Psoas muscle (tissue), 8 donors: ENCODE measurements at places on chromosomes 12 and 14. TPM values are rescaled to one million over a fixed set of nuclear protein-coding genes. Genes with fewer than 3 reads are reported as not detected.

STYK1 gene
- total RNA-seq, result 0.06 TPM

SLC7A8 gene
- total RNA-seq, result 43.0 TPM

LRFN5 gene
- total RNA-seq, result 1.0 TPM

GDF3 gene
- 0.30 TPM for total RNA-seq

PKP2 gene
- total RNA-seq, result 7.8 TPM

AQP6 gene
- total RNA-seq, result not detected

FOXN4 gene
- not detected for total RNA-seq

POTEG gene
- not detected for total RNA-seq

P2RX7 gene
- total RNA-seq, result 0.76 TPM

PTPRQ gene
- total RNA-seq, result 1.6 TPM

NEUROD4 gene
- not detected for total RNA-seq

- peak; percentile 99 for DNase-seq
- H3K4me3 ChIP-seq, result peak within 1 kb of the TSS; percentile 74
- H3K27me3 ChIP-seq, result no peaks in the 10 kb centered on the region
- peak within 1 kb of the TSS; percentile 93 for H3K27ac ChIP-seq
- H3K4me1 ChIP-seq, result peaks cover 45% of the 10 kb centered on the region
These were observed at the start of gene ZC2HC1C for GRCh38 chr14:75069121-75069810. ZC2HC1C (plus strand) TSS chr14:75069641; CDS start chr14:75070574, 933 bp downstream.

GRCh38 chr14:50000380-50001150 lies 107.7 kb downstream of the ARF6 start:
- no peaks in the 10 kb centered on the region for H3K27me3 ChIP-seq
- peaks cover 55% of the 10 kb centered on the region for H3K4me1 ChIP-seq
- DNase-seq, result peak; percentile 83
- H3K36me3 ChIP-seq, result no peaks in the 10 kb centered on the region

DNA sequence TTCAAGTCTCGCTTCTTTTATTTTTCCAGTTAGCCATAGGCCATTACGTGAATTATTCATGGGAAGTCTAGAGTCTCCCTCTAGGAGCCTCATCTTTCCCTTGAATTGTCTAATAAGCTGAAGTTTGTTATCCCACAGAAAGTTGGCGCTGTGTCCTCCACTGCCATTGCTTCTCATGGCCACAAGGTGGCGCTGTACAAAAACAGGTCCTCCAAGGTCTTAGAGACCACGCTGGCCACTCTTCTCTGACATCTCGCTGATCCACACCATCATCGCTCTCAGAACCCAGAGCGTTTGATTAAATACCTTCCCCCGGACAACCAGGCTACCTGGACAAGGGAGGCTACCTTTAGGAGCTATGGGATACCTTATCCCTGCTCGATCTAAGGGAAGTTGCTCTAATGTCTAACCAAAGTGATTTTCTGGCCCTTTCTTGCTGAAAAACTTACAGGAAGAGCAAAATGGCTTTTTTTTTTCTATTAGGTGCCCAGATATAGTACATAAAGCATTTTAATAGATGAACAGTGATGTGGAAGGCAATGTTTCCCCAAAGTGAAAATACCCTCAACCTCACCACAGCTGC lies 110.0 kb downstream of the CCDC60 start:
- H3K4me1 ChIP-seq, result no peaks in the 10 kb centered on the region
- no peak overlapping the region for H3K4me3 ChIP-seq
- no peaks in the 10 kb centered on the region for H3K27me3 ChIP-seq
- peak; percentile 59 for DNase-seq

DNA sequence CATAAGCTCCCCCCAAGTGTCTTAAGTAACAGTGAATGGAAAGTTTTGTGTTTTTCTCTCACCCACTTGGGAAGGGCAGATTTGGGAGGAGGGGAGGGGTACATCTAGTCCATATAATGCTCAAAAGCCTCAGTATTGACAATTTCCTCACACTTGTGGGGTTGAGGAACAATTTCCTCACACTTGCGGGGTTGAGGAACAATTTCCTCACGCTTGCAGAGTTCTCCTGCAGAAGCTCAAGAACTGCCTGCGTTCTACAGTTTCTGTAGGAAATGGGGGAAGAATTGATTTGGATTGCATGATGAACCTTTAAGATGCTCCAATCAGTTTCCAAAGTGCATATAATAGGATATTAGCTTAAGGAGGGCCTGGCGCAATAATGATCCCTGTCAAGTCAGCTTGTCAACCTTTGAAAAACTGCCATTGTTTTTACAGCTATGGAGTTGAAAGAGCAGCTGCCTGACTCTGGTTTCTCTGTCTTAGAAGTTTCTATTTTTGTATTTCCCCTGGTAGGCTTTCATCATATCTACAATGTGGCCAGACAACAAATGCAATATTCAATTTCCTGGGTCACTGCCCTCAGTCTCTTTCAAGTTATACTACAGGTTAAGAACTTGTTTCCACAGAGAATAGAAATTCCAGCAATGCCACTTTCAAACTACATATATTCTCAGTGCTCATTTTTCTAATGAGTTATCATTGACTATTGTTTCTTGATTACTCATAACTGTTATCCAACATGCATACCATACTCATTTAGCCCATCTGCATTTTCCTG lies 66.5 kb downstream of the PLEKHG7 start:
- no peaks in the 10 kb centered on the region for H3K27me3 ChIP-seq
- peaks cover 17% of the 10 kb centered on the region for H3K4me1 ChIP-seq
- no peak overlapping the region for H3K4me3 ChIP-seq

DNA sequence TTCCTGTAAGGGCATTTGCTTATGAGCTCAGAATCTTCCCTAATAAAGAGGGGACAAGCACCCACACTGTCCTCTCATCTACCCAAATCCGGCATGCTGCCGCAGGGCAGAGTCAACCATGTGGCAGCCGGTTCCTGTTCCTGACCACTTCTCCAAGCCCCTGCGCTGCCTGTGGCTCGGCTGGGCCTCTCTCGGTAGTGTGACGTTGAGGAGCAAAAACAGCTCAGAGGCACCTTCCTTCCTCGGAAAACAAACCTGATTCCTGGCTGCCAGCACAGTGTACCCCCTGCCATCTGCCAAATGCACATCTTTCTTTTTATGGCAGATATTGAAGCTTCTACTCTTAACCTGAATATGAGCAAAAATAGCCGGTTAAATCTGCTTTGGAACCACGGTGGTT lies 50.5 kb downstream of the CFAP251 start:
- H3K36me3 ChIP-seq, result no peaks in the 10 kb centered on the region
- H3K27ac ChIP-seq, result no peak overlapping the region
- DNase-seq, result no peak
- H3K4me3 ChIP-seq, result no peak overlapping the region
- H3K27me3 ChIP-seq, result no peaks in the 10 kb centered on the region

GRCh38 chr12:57583008-57583831 lies 7.8 kb upstream of the PIP4K2C start:
- no peak overlapping the region for H3K27ac ChIP-seq
- no peak for DNase-seq
- no peaks in the 10 kb centered on the region for H3K36me3 ChIP-seq

DNA sequence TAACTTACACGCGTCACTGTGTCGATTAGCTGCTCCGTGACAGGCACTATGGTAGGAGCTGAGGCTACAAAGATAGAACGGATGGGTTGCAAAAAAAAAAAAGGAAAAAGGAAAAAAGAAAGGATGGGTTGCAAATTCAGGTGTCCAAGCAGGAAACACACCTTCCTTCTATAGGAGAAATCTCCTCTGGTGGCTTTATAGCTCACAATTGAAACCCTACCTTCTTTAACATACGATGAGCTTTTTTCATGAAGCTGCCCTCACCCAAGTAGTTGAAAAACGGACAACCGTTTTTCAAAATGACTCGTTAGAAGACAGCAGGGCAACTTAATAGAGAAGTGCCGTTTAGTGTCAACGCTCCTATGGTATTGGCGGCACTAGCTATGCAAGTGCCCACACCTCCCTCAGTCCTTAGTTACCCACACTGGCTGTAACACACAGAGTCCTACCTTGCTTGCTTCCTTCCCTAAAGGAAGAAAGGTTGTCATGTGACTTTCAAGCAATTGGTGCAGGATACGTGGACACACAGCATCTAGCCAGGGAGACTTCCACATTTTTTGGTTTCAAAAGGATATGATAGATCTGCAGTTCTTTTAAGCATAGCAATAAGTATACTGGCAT lies 682 bp upstream of the TRIP11 start:
- peaks cover 34% of the 10 kb centered on the region for H3K4me1 ChIP-seq
- no peak for DNase-seq
- peak overlapping the region; percentile 90 for H3K4me3 ChIP-seq
- no peaks in the 10 kb centered on the region for H3K27me3 ChIP-seq

GRCh38 chr12:93191956-93192355 lies 185.8 kb upstream of the NUDT4 start:
- H3K27ac ChIP-seq, result peak overlapping the region; percentile 76
- peak; percentile 47 for DNase-seq
- H3K27me3 ChIP-seq, result no peaks in the 10 kb centered on the region

- peaks cover 36% of the 10 kb centered on the region for H3K4me1 ChIP-seq
- no peaks in the 10 kb centered on the region for H3K36me3 ChIP-seq
- no peaks in the 10 kb centered on the region for H3K27me3 ChIP-seq
- no peak for DNase-seq
- no peak overlapping the region for H3K27ac ChIP-seq
These were observed 14.6 kb upstream of the HDAC7 start for GRCh38 chr12:47834199-47834903.

- H3K4me3 ChIP-seq, result no peak overlapping the region
- DNase-seq, result no peak
- no peaks in the 10 kb centered on the region for H3K36me3 ChIP-seq
- H3K4me1 ChIP-seq, result no peaks in the 10 kb centered on the region
- no peak overlapping the region for H3K27ac ChIP-seq
- H3K27me3 ChIP-seq, result peaks cover 4% of the 10 kb centered on the region
These were observed 53.7 kb downstream of the B4GALNT3 start for GRCh38 chr12:513446-513845.

DNA sequence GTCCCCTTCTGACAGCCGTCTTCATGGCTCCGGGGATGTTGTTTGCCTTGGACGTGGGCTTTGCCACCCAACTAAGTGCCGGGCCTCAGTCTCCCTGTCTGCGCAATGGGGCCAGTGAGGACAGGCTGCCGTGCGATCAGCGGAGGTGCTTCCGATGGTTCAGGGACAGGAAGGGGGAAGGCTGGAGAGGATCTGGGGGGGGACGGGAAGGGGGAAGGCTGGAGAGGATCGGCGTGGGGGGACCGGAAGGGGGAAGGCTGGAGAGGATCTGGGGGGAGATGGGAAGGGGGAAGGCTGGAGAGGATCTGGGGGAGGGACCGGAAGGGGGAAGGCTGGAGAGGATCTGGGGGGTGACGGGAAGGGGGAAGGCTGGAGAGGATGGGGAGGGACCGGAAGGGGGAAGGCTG lies 3.4 kb downstream of the MMP17 start:
- H3K36me3 ChIP-seq, result no peaks in the 10 kb centered on the region
- H3K27me3 ChIP-seq, result no peaks in the 10 kb centered on the region
- DNase-seq, result peak; percentile 58
- H3K4me3 ChIP-seq, result peak overlapping the region; percentile 64

GRCh38 chr14:21095430-21096205 lies 2.8 kb downstream of the ZNF219 start:
- no peak for DNase-seq
- H3K27me3 ChIP-seq, result no peaks in the 10 kb centered on the region
- H3K4me3 ChIP-seq, result no peak overlapping the region
- peaks cover 18% of the 10 kb centered on the region for H3K4me1 ChIP-seq
- H3K36me3 ChIP-seq, result peaks cover 23% of the 10 kb centered on the region
